ENCODE measurements at places on chromosomes 6 and 20. TPM values are rescaled to one million over a fixed set of nuclear protein-coding genes. Genes with fewer than 3 reads are reported as not detected.

DNA sequence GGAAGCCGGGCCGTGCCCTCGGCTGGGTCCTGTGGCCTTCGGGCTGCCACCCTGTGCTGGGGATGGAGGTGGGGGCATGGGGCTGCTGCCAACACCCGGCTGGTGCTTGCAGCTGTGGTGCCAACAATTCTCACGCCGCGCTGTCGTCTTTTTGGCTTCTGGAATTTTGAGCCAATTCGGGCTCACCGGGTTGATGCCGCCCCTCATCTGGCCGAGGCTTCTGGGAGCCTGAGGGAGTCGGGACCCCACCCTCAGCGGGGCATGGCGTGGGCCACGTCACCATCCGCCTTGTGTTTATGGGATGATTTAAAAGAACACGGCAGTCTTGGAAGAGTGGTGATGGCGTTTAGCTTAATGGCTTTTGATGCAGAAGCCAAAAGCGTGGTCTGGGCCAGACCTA, 8.7 kb upstream of the NPBWR2 start:
- no peak for DNase-seq

DNA sequence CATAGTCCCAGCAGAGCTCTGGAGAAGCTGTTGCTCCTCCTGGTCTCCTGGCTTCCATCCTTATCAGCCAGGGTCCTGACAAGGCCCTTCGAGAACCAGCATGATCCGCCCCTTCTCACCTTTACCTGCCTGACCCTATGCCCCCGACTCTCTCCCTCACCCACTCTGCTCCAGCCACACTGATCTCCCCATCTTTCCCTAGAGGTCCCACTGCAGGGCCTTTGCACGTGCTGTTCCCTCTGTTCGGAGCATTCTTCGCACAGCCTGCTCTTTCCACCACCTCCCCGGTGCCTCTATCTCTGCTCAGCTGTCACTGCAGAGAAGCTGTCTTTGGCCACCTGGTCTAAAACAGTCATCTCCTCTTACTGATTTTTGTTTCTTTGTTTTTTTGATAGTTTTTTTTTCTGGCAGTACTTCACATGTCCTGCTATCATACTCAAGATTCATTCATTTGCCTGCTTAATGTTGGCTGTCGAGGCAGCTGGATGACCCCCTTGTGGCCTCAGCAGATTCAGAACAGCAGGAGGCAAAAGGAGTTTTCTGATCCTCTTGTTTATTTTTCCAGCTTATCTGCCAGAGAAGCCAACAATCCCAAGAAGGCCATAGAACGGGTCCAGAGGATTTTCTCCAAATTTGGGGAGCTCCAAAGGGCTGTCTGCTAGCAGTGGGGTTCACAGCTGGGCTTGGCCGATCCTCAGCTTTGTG, 1.6 kb upstream of the PTGIS start:
- no peak for DNase-seq

- DNase-seq: no peak
These were observed 16.9 kb downstream of the ZNF217 start for GRCh38 chr20:53576586-53577318.

GRCh38 chr6:27678469-27678868, 205.6 kb upstream of the ZNF184 start:
- no peak for DNase-seq

The MAN1A1 gene
- 45.6 TPM for total RNA-seq

The SNAP91 gene
- total RNA-seq: not detected

DNA sequence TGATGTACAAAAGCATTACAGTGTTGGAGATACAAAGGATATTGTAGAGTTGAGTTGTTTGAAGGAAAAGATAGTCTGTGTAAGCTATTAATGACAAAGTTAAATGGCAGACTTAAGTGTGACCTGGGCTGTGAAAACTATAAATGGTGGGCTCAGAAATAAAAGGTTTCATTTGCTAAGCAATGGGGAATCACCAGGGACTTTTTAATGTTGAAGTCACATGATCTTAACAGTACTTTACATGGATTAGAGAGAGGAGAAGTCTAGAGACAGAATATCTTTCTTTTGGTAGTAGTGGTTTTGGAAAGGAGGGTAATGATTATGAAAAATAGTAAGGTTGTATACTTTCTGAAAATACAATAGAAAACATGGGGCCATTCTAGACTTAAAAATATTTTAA, 67.1 kb downstream of the SCAF8 start:
- DNase-seq: peak; percentile 43

The TFAP2D gene
- not detected for total RNA-seq
